NCI-H2171 treated with DMSO at 0.1 percent for 48 hours (cell line): ENCODE measurements at places on chromosomes 2 and 18.
A peak's percentile ranks its signal among the peaks of the same experiment; 100 is the strongest.

DNA sequence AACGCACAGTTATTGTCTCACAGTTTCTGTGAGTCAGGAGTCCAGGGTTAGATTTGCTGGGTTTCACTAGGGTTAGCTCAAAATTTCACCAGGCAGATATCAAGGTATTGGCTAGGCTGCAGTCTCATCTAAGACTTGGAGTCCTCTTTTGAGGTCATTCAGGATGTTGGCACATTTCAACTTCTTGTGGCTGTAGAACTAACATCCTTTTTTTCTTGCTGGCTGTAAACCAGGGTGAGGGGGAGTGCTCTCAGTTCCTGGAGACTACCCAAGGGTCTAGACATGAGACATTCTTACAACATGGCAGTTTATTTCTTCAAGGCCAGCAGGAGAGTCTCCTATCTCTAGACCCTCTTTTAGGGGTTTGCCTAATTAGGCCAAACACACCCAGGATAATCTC is 12.8 kb upstream of the CAVIN2 start:
- DNase-seq, result no peak

GRCh38 chr2:28419003-28419402 is 26.3 kb downstream of the FOSL2 start:
- DNase-seq, result no peak

- no peak for DNase-seq
These were observed 48.2 kb downstream of the TWIST2 start for GRCh38 chr2:238895891-238896600.

DNA sequence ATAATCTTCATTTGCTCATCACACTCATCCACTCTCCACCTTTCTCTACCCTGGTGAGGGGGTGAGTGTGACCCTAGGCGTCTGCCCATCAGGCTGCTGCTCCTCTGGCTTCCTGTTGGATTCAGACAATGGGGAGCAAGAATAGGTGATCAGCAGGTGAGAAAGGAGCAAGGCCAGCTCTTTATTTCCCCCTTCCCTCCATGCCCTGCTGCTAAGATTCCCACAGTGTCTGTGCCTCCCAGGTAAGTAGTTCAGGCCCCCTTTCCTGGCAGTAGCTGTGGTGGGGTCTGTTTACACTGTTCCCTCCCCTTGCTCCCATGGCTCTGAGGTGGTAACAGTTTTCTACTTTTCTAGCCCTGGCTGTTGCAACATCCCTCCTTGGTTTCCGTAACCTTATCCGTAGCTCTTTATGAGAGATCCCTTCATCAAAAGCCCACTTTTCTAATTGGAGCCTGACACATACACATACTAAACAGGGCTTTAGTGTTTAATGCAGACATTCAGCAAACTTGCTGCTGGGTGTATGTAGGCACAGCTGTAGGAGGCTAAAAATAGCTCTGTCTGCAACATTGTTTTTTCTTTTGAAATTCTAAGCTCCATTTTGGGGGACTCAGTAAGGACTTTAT is 27.5 kb downstream of the MAP2 start:
- peak; percentile 69 for DNase-seq

- DNase-seq, result peak; percentile 74
These were observed 213.9 kb downstream of the TFCP2L1 start for GRCh38 chr2:121071034-121071504.

DNA sequence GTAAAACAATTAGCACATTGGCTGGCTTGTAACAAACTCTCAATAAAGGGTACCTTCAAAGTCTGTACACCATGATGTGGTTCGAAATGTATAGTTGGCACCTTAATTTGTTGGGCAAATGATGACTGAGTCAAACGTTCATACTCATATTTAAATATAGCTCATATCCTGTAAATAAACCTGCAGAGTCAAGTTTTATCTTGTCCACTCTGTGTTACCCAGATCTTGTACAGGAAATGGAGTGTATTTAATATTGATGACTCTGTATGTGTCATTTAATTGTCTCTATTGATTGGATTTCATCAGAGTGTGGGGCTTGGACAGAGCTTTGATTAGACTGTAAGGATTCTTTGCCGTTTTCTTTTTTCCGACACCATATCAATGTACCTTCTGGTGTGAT is 805.6 kb upstream of the ZEB2 start:
- no peak for DNase-seq

GRCh38 chr2:225841314-225841713 is 441.8 kb downstream of the NYAP2 start:
- DNase-seq, result no peak

DNA sequence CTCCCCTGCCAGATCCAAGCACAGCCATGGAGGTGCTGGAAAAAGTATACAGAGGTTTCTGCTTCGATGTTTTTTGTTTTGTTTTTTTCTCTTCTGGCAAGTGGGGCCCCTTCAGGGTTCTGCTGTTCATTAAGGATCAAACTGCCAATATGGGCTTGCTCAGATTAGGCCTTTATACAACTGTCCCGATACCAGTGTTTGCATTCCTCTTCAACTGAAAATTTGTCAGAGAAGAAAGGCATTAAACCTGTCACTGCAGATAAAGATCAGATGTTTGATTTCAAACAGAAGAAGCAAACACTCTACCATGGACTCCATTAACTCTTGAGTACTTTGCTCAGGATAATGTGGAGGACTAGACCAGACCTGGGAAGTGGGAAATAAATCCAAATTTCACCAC is 396.0 kb upstream of the SMIM21 start:
- no peak for DNase-seq

DNA sequence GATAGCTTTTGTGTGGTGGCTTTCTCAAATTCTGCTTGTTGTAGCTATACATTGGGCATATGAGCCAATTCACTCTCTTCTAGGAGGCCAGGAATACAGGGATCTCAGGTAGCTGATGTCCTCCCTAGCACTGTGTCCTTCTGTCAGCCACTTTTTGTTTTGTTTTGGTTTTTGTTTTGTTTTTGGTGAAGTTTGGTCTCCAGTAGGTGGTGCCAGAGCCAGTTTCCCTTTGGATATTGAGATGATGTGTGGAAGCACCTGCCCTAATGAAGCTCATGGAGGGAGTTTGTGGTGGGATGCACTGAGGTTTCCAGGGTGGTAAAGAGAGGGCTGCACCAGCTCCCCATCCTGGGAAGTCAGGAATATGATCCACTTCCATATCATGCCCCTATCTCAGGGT is 100.5 kb upstream of the VWC2L start:
- no peak for DNase-seq

DNA sequence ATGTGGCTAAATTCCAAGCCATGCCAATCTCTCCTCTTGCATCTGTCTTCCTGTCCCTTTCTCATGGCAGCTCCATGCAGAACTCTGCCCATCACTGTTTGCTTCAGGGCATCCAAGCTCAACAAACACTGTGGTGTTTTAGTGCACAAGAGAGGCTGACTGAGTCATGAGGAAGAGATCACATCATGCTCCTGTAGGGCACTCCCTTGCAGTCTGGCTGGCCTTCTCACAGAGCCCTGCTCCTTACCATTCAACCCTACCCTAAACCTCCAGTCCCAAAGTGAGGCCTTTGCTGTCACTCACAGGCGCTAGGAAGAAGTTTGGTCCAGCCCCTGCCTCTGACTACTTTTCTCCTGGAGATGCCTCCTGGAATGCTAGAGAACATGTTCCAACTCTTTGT is 194.0 kb downstream of the LRATD1 start:
- DNase-seq, result no peak
